ENCODE measurements at places on chromosomes 6 and 20.

GRCh38 chr6:11722805-11723631 lies 55.6 kb downstream of the ADTRP start:
- no peak for DNase-seq

- no peak for DNase-seq
Measured at GRCh38 chr20:59525500-59526241, 78.7 kb upstream of the PHACTR3 start.

GRCh38 chr20:62487118-62487517 lies 11.3 kb upstream of the GATA5 start:
- DNase-seq, result no peak

DNA sequence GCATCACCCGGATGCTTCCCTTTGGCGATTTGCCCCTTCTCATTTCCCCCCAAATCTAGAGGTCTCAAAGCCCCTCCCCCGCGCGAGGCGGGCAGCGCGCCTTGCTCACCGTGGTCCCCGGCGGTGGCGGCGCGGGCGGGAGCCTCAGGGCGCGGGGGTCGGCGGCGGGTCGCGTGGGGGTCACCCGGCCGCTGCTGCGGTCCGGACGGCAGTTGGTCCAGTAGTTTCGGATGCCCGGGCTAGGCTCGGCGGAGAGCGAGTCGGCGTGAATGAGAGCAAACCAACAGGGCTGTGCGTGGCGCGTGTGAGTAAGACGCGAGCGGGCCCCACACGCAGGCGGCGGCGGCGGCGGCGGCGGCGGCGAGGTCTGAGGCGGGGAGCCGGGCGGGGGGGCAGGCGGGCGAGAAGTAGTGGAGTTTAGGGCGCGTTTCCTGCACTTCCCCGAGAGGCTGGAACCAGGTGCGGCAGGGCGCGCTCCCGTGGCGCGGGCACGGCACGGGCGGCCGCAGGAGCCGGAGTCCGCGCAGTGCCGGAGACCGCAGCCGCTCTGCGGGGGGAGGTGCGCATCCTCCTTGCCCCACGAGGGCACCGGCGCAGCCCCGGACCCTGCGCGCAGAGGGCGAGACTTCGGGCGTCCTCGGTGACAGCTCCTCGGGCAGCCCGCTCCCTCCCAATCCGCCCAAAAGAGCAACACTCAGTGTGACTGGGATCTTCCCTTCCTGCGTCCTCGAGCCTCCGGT lies 567 bp downstream of the HS3ST5 start:
- no peak for DNase-seq

DNA sequence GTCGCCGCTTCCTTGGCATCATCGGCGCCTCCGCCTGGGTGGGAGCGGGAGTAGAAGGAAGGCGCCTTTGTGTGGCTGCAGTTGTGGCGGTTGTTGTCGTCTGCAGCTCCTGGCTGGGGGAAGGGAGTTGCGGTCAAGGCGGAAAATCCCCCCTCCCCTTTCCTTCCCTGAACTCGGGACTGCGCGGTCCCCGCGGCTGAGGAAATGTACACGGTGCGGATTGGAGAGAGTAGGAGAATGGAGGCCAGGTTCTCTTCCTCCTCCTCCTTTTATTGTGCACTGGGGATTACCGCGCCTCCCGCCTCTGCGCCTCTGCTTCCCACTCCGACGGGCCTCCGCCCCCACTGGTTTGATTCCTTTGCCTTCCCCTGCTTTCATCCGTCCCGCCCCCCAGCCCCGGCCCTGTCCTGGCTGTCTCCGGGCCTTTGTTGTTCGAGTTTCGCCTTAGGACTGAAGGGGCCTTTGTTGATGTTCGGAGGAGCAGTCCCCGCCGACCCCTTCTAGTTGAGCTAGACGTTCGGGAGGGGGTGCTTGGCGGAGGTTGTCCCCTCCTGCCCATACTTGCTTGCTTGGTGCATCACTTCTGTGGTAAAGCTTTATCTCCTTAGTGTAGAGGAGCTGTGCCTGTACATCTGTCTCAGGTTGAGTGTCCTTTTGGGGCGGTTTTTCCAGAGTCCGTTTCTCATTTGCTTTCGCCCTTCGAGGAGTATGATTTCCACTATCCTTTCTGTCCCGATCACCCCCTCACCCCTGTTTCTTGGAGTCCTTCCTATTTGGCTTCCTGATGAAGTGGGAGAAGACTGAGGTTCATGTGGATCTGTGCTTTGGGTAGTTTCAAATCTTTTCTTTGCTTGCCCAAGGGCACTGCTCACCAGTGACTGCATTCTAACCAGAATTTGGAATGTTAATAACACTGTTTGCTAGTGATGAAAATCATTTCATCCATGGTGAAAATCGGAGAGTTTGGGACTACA lies 764 bp downstream of the ZNF292 start:
- peak; percentile 65 for DNase-seq

DNA sequence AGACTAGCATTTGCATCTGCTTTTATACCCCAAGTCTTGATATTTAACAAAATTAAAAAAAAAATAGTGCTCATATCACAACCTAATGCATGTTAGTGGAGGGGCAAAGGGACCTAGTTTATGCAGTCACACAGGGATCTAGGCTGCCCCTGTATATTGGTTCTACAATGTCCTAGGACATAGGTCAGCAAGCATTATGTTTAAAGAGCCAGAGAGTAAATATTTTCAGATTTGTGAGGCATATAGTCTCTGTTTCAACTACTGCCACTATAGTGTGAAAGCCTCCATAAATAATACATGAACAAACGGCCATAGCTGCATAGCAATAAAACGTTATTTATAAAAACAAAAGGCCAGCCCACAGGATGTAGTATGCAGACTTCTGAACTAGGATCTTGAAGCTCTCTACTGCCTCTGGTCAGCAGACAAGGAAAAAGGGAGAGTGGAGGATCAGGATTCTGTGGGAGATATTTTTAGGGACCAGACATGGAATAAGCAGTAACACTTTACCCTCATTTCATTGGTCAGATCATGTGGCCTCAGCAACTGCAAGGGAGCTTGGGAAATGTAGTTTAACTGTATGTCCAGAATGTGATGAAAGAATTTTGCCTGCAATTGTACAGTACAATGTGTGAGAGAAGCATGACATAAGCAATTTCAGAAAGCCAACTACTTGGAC lies 414.2 kb upstream of the SPTLC3 start:
- DNase-seq, result no peak

GRCh38 chr20:12153628-12154027 lies 235.9 kb downstream of the BTBD3 start:
- no peak for DNase-seq

- peak; percentile 38 for DNase-seq
Measured at GRCh38 chr6:33343953-33344611, 26.5 kb upstream of the ZBTB22 start.

- no peak for DNase-seq
Measured at GRCh38 chr6:104301951-104302350, 557.8 kb downstream of the HACE1 start.

- DNase-seq, result no peak
Measured at GRCh38 chr6:158669145-158670035, 19.5 kb downstream of the SYTL3 start.

- DNase-seq, result no peak
Measured at GRCh38 chr20:54479138-54479906, 3.9 kb downstream of the DOK5 start.

DNA sequence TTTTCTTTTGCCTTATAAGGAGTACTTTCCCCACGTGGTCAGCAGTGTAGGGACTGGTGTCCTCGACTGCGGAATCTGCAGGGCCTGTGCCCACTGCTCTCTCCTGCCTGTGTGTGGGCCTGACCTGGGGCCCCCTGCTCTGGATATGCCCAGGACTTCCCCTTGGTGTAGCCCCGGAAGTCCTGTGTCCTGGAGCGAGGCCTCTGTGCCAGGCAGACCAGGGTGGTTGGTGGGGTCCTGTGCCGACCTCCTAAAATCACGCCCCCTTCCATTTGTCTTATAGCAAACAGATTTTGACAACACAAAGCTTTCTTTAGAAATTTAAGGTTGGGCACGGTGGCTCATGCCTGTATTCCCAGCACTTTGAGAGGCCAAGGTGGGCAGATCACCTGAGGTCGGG lies 64.2 kb downstream of the DLL1 start:
- DNase-seq, result no peak

DNA sequence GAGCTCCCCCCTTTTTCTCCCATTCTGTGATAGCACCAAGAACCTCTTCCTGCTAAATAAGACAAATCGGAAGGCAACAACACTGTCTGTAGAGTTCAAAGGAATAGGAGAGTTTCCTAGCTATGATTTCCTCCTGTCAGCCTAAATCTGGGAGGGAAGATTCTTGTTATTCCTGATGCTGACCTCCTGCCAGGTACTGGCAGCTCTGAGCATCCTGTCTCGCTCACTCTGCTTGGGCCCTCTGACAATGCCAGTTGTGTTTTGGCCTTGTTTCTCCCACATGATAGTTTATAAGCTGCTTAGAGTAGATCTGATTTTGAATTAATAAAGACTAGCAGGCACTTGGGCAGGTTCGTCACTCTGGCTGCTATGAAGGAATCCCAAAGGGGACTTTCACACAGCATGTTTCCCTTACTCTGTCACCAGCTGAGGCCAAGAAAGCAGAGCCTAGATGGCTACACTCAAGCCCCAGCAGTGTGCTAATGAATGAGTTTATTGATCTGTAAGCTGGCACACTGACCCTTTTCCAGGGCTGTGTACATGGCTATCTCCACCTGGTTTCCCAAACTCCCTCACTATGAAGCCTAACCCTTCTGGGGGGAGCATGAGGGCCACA lies 52.3 kb downstream of the UQCC1 start:
- DNase-seq, result no peak

- no peak for DNase-seq
Measured at GRCh38 chr6:11788043-11788442, 9.4 kb upstream of the ADTRP start.

DNA sequence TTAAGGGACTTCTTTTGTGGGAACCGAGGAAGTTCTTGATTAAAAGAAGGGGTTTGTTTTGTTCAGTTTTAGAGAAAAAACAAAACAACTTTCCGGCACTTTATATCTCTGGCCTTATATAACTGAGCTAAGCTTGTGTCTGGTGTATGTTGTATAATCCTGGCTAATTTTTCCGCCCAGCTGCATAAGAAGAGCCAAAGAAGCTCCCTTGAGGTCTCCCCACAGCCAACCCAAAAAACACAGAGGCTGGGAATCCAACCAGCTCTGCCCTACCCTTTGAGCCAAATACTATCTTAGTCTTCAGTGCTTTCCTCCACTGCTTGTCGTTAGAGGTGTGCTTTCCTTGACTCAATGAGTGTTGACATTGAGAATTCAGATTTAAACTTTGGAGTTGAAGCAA lies 45.5 kb upstream of the RNF146 start:
- DNase-seq, result no peak

DNA sequence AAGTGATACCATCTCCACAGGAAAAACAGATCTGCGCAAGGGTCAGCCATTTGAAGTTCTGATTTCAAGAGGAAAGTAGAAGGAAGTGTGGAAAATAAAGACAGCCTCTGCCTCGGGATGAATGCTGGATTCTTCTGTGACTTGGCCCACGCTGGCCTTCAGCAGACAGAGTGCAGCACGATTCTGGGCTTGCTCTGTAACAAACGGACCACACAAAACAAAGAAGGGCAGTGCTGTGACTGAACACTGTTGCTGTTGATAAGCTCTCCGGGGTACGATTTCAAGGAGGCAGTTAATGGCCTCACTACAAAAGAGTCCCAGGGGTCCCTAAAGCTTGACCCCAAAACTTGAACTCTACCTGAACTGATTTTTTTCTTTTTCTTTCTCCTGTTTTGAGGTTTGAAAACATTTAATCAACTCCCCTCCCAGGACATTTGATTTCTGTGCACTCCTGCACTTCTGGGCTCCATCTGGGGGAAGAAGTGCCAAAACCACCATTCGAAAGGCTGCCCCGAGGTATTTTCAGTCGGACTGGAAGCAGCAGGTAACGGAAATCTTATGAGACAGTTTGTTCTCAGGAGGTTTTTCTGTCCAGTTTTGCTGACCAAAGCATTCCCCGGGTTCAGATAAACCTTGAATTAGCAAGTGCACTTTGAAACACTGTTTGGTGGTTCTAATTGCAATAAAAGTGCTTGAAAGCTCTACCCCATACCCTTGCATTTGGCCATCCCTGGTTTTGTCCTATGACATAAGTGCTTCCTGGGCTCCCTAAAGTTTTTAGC lies 189.6 kb downstream of the MYLK4 start:
- DNase-seq, result no peak

- DNase-seq, result no peak
Measured at GRCh38 chr6:167647737-167648470, 178.8 kb upstream of the AFDN start.

DNA sequence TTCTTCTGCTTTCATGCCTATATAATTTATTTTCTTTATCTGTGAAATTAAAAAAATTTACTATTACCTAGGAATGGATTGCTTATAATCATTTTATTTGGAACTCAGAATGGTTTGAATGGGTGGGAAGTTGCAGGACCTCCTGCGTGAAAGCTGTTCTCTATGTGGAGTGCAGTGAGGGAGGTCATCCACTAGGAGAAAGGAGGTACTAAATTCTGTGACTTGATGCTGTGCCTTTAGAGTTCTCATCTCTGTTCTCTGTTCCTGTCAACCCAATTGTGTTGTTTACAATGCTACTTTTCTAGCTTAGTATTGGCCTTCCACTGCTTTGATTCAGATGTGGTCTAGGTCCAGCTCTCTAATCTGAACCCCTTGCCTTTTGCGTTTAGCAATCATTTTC lies 65.0 kb upstream of the HIVEP1 start:
- DNase-seq, result no peak

- DNase-seq, result no peak
Measured at GRCh38 chr6:52741872-52742271, 21.4 kb downstream of the GSTA2 start.

- no peak for DNase-seq
Measured at GRCh38 chr6:11609324-11610071, 71.9 kb downstream of the TMEM170B start.

DNA sequence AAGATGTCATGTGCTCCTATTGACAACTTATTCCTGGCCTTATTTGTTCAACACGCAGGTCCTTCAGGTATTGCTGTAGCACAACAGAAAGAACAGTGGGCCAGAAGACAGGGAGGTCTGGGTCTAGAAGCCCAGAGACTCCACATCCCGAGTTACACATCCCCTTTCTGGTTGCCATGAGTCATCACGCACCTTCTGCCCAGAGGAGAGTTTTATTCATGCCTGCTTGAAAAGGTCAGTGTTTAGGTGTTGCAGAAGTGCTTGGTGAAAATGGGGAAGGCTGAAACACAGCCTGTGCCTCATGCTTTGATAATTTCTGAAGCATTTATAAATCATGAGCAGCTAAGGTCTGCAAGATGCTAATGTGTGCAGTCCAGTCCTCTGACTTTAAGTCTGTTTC lies 256.4 kb downstream of the GMPR start:
- no peak for DNase-seq

GRCh38 chr20:5328268-5328667 lies 11.5 kb upstream of the PROKR2 start:
- DNase-seq, result no peak

Data from effector CD8-positive, alpha-beta T cell (primary cell).